ENCODE measurements at places on chromosomes 3 and 15.

GRCh38 chr15:81886591-81886990, 159.2 kb downstream of the MEX3B start:
- DNase-seq, result no peak

GRCh38 chr15:85627213-85627935, 167.4 kb downstream of the KLHL25 start:
- DNase-seq, result no peak

GRCh38 chr3:2023959-2024358, 74.7 kb upstream of the CNTN4 start:
- DNase-seq, result no peak

- DNase-seq, result peak; percentile 74
These were observed 7.1 kb downstream of the CPN2 start for GRCh38 chr3:194344012-194344411.

DNA sequence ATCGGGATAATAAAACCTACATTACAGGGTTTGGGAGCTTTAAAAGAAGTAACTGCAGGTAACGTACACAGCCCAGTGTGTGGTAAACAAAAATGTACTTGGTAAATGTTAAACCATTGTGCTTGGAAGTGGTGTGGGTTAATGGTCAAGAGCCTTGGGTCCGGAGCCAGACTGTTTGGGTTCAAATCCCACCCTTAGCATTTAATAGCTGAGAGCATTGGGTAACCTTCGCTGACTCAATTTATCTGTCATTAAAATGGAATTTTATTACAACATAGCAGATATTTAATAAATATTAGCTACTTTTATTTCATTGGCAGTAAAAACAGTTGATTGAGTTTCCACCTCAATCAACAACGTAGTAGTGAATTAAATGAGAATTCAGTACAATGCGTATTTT, 1.5 kb downstream of the FSTL1 start:
- DNase-seq, result no peak

DNA sequence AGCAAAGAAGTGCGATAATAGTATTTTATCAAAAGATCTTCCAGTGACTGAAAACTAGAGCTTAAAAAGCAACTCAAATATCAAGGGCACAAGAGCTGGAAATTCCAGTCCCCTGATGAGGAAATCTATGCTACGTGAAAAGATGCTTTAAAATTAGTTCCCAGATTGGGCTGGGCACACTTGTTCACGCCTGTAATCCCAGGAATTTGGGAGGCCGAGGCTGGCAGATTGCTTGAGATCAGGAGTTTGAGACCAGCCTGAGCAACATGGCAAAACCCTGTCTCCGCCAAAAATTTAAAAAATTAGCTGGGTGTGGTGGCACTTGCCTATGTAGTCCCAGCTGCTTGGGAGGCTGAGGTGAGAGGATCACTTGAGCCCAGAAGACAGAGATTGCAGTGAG, 138.8 kb downstream of the SEMA6D start:
- no peak for DNase-seq

GRCh38 chr3:194745422-194746184, 59.9 kb downstream of the FAM43A start:
- no peak for DNase-seq

DNA sequence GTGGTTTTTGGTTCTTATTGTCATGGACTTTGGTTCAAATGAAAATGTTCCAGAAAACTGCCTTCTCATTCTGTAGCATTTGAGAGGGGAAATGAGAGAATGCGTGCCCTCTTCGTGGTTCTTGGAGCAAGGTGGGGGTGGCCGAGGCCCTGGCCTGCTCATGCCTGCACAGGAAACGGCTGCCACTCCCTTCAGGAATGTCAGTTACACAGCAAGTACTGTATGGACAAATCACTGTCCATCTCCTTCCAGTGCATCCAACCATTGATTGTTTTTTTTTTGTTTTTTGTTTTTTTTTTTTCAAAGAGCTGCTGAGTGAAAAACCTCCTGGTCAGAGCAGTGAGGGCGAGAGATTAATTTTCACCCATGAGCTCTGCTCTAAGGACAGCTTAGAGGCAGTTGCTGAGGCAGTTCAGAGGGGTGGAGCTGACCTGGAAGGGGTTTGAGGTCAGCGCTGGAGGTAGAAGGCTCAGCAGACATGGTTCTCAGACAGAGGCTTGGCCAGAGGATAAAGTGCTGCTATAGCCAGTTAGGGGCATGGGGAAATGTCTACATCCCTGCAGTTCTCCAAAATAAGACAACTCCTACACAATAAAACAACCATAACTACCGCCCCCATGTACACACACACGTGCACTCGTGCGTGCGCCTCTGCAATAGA, 20.2 kb upstream of the KIF23 start:
- DNase-seq, result no peak

GRCh38 chr3:121994551-121994950, 27.5 kb downstream of the ILDR1 start:
- no peak for DNase-seq

DNA sequence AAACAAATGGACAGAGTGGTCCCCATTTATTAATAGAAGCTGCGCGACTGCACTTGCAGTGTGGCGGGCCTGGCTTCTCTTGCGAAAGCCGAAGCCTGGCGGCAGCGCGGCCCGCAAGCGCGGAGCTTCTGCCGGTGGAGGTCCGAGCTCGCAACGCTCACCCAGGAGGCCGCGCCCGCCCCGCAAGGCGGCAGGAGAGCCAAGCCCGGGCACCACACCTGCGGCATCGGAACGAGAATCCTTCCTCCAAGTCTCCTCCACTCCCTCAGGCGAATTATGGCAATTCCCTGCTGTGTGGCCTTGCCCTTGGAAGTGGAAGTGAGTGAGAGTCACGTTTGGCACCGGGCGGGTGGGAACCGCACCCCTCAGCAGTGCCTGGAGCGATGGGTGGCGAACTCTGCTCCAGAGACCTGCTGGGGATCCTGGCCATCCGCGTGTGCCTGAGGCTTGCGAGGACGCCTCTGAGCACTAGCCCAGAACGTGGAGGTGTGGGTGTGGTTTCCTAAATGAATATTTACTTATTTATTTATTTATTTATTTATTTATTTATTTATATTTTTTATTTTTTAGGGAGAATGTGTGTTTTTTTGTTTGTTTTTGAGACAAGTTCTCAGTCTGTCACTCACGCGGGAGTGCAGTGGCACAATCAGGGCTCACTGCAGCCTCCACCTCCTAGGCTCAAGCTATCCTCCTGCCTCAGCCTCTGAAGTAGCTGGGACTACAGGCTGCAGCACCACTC, 133.7 kb upstream of the UBE2E1 start:
- DNase-seq, result no peak

DNA sequence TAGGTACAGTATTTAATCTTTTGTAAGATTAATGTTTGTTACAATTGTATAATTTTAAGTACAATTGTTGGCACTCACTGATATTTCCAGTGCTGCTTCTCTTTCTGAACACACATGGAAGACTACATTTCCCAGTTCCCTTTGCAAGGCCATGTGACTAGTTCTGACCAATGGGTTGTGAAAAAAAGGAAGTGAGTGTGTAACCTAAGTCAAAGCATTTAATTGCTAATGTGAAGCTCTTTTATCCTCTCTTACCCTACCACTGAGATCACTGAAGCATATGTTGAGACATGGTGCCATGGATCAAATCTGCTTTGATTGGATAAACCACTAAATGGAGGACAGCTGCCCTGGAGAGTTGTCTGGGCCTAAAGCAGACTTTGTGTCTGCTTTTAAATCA, 83.9 kb upstream of the PLXND1 start:
- peak; percentile 17 for DNase-seq

GRCh38 chr3:97530691-97531090, 233.9 kb upstream of the ARL6 start:
- no peak for DNase-seq

DNA sequence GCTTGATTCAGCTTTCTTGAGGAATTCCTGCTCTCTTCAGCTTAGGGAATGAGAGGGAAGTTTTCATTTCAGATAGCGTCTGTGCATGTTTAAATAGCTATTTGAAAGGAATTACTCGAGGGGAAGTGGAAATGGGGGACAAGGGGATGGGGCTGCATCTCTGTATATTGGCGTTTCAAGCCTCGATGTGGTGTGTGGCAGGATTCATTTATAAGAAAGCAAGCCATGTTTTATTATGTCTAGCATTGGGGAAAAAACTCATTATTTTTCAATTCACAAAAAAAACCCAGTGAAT, 1.0 kb downstream of the ATP2C1 start:
- no peak for DNase-seq

DNA sequence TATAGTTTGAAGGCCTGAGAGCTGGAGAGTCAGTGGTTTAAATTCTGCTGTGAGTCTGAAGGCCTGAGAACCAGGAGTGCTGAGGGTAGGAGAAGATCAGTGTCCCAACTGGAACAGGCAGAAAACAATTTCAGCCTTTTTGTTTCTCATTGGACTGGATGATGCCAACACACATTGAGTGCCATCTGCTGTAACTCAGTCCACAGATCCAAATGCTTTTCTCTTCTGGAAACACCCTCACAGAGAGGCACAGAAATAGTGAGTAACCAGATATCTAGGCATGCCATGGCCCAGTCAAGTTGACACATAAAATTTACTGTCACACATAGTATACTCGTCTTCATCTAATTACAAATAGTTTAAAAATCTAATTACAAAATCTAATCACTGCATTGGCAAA, 100.8 kb downstream of the NEO1 start:
- no peak for DNase-seq

DNA sequence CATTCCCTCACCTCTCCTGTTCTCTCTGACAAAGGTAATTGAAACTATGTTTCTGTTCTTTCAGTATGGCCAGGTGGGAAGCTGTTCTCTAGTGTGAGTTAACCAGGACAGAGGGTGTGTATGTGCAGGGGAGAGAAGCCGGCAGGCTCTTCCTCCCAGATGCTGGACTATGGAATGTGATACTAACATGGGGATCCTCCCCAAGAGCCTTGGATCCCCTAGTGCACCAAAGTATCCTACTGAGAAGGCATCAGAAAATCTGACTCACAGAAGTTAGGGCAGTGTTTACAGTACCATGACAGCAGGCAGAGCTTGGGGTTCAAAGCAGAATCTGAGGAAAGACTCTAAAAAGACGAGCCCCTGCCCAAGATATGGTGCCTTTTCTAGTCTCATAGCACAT, 123.1 kb downstream of the APBA2 start:
- DNase-seq, result no peak

DNA sequence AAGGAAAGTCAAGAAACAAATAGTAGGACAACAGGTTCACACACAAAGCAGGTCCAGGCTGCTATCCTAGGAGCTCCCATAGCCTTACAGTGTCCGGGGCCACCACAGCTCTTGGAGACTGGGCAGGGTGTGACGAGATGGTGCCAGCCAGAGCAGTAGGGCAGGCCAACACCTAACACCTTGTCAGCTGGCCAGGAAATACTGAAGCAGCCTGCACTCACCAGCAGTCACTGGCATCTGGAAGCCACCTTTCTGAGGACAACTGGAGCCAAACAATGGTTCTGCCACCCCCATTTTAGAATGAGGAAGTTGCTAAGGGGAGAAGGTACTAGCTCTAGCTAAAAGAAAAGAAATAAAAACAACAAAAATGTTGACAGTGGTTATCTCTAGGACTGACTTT, 47.2 kb downstream of the CCDC12 start:
- DNase-seq, result no peak

GRCh38 chr3:169842960-169843359, 26.8 kb downstream of the LRRC31 start:
- no peak for DNase-seq

DNA sequence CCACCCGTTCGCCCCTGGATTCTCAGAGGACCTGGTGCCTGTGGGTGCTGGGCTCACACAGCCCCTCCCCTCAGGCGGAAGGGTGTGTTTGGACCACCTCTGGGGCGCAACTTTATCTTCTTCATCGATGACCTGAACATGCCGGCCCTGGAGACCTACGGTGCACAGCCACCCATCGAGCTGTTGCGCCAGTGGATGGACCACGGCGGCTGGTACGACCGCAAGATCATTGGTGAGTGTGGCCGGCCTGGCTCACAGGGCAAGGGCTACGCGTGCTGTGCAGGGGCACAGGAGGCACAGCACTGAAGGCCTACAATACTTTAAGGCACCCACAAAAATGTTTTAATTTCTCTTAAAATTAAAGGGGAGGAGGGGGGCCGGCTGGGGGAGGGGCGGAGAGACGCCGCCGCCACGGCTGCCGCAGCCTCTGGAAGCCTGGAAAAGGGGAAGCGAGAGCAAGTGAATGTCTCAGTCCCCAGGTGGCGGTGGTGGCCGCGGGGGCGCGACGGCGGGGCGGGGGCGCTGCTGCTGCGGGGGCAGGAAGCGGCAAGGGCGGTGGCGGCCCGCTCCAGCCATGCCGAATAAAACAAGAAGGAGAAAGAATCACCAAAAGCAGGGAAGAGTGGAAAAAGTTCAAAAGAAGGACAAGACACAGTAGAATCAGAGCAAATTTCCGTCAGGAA, 56.8 kb downstream of the DNAH1 start:
- DNase-seq, result no peak

- DNase-seq, result peak; percentile 65
These were observed 139.3 kb downstream of the FOXP1 start for GRCh38 chr3:71444028-71444860.

- no peak for DNase-seq
These were observed 16.2 kb downstream of the C3orf62 start for GRCh38 chr3:49260806-49261324.

GRCh38 chr15:39488516-39488915, 92.4 kb upstream of the THBS1 start:
- no peak for DNase-seq

GRCh38 chr3:137866933-137867332, 102.8 kb downstream of the SOX14 start:
- DNase-seq, result no peak

DNA sequence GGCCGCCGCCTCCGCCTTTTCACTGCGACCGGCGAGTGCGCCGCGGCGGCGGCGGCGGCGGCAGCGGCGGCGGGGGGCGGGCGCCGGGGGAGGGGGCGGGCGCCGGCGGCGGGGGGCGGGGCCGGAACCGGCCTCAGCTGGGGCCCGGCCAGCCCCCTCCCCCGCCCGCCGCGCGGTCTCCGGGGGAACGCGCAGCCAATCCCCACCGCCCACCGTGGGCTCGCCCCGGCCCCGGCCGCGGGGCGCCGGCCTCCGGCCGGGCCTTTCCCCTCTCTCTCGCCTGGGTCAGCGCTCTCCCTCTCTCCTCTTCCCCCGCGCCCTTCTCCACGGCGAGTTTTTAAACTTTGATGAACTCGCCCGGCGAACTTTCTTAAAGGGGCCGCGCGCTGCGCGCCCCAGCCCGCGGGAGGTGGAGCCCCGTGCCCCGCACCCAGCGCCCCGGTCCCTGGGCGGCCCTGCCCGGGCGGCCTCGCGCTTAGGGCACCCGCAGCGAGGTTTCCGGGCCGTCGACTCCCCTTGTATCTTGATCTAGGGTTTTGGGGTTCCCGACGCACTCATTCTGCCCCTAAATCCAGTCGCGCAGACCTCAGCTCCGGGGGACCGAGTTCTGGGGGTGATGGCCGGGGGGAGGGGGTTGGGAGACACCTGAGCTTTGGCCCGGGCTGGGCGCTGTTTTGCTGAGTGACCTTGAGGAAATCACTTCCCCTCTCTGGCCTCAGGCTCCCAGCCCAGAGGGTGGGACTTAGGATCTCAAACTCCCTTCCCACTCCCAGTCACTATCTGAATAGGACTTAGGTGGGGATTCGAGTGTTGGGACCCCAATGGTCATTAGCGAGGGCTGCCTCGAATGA, at the start of gene RBPMS2:
Gene RBPMS2 (minus strand): TSS at position 39 of the 851 bp plus-strand sequence. CDS start 270 bp downstream, outside the sequence.
- peak; percentile 13 for DNase-seq

GRCh38 chr3:119829420-119829819, 47.5 kb downstream of the NR1I2 start:
- no peak for DNase-seq
